Hippocampal formation (tissue), 2 donors: ENCODE measurements at places on chromosomes 5 and 9.

GRCh38 chr5:152547202-152547601 is 142.1 kb upstream of the NMUR2 start:
- no peak for DNase-seq

DNA sequence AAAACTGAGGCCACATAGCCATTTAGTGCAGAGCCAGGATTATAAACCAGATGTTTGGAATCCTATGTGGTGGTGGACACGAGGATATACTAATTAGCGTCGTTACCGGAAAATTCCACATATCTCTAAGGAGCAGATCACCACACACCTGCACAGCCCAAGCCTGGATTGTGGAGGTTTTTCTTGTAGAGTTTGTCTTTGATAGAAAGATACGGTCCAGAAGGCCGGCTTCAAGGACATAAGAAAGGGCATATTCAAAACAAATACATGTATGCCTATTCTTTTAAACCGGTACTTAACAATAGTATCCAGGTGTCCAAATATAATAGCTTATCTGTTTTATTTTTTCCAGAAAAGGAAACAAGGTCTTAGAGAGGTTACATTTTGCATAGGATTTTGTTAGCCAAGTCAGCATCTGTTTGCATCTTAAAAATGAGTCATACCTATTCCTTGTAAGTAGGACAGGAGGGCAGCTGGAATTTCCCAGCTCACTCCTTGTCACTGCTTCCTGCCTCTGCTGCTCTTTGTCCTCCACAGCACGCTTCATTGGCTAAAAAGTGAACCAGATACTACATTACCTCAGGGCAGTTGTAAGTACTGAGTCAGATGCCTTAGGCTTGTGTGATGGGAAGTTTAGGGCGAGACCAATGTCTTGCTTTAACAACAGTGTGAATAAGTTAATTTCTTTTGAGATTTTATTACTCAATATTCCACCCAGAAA is 3.6 kb downstream of the TMC1 start:
- no peak for DNase-seq

- DNase-seq, result no peak
Measured at GRCh38 chr9:108921200-108921599, 12.7 kb downstream of the ELP1 start.

GRCh38 chr5:38888041-38888440 is 42.2 kb downstream of the OSMR start:
- no peak for DNase-seq

DNA sequence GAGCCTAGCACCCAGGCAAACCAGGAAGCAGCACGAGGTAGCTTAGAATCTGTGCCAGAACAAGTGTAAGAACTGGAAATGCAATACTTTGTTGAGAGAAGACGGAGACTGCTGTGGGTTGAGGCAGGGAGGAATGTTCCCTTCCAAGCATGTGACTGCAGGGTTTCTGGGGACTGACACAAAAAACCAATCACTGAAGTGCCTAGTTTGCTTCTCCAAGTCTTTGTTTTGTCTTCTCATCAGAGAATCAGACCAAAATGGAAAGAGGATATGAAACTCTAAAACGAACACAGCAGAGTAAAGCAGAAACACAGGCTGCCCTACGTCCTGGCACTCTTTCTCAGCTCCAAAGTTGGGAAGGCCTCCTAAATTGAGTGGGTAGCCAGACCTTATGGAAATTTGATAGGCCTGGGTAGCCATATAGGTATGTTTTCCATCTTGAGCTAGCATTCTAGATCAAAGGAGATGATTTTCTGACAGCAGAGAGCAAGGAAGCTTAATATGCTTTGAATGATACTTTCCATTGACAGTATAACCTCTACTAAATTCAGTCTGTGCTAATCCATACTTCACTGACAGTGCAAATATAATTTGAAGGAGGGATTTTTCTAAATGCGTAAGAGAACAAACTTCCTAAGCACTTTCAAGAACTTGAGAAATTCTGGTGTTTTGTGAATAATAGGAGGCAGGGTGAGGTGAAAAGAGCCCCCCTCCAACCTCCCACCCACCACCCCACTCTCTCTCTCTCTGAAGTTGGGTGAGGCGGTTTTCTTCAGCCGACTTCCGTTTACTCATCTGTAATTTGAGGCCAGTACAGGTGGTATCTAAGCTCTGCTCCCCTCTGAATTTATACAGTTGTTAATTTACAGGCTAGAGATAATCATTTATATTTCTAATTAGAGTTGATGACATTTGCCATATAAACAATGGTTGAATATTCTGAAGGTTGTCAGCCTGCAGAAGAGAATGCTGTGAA is 5.5 kb downstream of the ADRB2 start:
- DNase-seq, result peak; percentile 35

DNA sequence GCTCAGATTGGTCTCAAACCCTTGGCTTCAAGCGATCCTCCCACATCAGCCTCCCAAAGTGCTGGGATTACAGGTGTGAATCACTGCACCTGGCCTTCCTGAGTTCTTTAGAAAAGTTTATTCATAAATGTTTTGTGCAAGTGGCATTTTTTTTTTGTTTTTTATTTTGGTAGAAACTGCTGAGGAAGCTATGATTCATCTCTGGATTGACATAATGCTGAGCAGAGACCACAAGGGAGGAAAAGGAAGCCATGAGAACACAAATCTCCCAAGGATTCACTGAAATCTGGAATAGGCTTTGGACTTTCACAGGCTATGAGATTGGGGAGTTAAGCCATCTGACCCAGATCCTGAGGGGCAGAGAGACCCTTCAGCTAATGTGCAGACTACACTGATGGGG is 3.4 kb upstream of the SLC46A2 start:
- DNase-seq, result no peak

GRCh38 chr5:140245926-140246325 is 57.0 kb downstream of the PFDN1 start:
- DNase-seq, result no peak

- no peak for DNase-seq
Measured at GRCh38 chr9:3475300-3476020, 50.3 kb downstream of the RFX3 start.

DNA sequence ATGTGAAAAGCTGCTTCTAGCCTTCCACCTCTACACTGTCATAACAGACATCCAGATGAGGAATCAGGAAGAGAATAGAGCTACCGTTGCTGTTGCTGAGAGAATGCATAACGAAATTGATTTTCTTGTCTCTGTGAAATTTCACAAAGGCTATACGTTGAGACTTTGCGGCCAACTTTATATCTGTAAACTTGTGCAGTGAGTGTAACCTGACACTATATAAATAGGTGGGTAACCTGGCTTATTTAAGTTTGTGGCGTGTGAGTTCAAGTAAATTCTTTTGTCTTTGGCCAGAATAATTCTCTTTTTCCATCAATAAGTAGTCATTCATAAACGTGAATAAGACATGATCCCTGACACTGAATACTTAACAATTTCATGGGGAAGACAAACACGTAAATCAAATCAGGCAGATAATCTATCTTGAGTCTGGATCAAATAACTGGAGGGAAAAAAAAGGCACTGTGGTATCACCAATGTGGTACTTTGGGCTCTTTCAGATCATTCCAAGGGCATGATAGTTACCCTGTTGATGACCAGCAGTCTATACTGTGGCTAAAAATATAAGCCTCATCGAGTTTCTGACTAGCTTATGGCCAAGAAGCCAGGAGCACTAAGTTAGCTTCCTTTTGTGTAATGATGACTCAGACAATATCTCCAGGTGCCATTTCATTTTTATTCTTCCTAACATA is 98.2 kb upstream of the RASA1 start:
- no peak for DNase-seq

GRCh38 chr5:96324708-96325107 is 108.3 kb downstream of the PCSK1 start:
- no peak for DNase-seq

DNA sequence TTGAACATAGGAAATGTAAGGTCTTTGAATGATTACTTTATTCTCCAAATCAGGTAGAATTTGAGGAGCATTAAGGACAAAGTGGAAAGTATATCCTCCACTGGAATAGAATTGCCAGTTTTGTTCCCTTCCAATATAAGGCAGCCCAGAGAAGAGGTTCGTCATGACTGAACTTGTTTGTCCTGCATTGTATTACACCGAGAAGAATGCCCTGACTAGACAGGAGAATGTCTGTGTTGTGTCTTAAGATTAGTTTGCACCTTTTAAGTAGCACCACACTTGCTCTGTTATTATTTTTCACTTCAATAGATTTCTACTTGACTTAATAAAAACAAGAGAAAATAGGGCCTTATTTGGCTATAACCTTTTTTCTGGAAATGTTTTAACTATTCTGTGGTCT is 586.2 kb upstream of the PTGER4 start:
- no peak for DNase-seq

DNA sequence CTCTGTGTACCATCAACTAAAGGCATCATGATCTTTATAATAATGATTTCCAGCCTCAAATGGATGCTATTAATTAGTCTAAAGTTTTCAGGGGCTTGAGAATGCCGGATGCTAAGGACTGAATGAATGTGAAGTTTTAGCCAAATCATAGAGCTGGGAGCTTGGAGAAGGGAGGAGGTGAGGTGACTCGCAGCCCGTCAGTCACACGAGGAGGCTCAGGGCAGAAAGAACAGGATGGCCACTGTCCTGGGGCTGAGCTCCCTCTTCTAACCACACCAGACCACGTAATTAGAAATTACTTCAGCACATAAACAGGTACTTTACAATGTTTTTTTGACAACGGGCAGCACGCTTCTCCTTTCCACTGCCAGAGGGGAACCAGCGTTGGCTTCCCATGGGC is 222.6 kb downstream of the NPR3 start:
- no peak for DNase-seq

- no peak for DNase-seq
Measured at GRCh38 chr5:130992621-130993020, 172.4 kb downstream of the HINT1 start.

DNA sequence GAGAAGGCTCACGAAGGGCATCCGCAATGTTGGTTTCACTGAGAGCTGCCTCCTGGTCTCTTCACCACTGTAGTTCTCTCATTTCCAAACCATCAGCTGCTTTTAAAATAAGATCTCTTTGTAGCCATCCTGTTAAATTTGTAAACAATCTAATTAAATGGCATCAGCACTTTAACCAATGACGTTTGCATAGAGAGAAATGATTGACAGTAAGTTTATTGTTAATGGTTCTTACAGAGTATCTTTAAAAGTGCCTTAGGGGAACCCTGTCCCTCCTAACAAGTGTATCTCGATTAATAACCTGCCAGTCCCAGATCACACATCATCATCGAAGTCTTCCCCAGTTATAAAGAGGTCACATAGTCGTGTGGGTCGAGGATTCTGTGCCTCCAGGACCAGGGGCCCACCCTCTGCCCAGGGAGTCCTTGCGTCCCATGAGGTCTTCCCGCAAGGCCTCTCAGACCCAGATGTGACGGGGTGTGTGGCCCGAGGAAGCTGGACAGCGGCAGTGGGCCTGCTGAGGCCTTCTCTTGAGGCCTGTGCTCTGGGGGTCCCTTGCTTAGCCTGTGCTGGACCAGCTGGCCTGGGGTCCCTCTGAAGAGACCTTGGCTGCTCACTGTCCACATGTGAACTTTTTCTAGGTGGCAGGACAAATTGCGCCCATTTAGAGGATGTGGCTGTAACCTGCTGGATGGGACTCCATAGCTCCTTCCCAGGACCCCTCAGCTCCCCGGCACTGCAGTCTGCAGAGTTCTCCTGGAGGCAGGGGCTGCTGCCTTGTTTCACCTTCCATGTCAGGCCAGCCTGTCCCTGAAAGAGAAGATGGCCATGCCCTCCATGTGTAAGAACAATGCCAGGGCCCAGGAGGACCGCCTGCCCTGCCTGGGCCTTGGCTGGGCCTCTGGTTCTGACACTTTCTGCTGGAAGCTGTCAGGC is 16.6 kb downstream of the SQSTM1 start:
- no peak for DNase-seq

- no peak for DNase-seq
Measured at GRCh38 chr5:108798513-108799265, 51.0 kb downstream of the FER start.

GRCh38 chr5:172705576-172706084 is 64.6 kb downstream of the NEURL1B start:
- no peak for DNase-seq

GRCh38 chr5:134503088-134503936 is 22.2 kb upstream of the JADE2 start:
- DNase-seq, result no peak

GRCh38 chr5:103436656-103437055 is 125.9 kb downstream of the NUDT12 start:
- no peak for DNase-seq

DNA sequence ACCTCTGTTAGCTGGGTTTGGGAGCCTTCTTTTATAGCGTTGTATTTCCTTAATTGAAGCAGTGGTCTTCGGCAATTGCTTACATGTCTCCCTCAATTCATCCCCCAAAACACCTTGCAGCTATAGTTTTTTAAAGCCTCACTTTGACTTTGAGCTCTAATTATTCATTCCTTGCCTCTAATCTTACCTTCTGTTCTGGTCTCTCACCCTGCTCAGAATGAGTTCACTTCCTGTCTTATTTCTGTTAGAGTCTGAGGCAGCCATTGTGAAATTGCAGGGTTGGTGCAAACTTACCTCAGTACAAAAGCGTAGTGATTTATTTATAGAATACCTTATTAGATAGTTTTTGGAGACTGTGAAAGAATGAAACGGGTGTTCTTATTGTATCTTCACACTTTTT is 35.0 kb downstream of the AOPEP start:
- DNase-seq, result no peak

GRCh38 chr9:37468620-37469019 is 3.4 kb upstream of the ZBTB5 start:
- no peak for DNase-seq

GRCh38 chr5:169650701-169651331 is 13.7 kb downstream of the DOCK2 start:
- DNase-seq, result no peak

DNA sequence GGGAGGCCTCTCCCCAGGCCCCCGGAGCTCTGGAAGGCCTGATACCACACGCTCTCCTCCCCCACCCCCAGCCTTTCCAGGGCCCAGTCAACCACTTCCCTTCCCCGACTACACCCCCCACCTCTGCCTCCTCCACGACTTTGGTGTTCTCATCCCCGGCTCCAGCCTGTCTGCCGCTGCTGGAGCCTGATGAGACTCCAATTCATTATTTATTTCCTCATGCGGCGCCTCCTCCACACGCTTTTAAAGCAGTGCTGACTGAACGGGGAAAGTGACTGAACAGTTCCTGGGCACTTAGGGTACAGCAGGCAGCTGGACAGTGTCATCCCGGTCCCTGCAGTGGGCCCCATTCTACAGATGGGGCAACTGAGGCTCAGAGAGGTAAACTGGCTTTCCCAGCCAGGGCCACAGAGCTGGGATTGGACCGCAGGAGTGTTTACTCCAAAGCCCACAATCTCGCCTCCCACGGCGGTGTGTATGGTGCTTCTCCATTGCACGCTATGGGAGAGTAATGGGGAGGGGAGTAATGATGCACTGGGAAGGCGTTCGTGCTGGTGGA is 15.9 kb upstream of the RPL26L1 start:
- DNase-seq, result no peak
